ENCODE measurements at places on chromosomes 3 and 15.
A peak's percentile ranks its signal among the peaks of the same experiment; 100 is the strongest.

GRCh38 chr3:11126653-11127052, 27.6 kb upstream of the HRH1 start:
- no peak for DNase-seq

DNA sequence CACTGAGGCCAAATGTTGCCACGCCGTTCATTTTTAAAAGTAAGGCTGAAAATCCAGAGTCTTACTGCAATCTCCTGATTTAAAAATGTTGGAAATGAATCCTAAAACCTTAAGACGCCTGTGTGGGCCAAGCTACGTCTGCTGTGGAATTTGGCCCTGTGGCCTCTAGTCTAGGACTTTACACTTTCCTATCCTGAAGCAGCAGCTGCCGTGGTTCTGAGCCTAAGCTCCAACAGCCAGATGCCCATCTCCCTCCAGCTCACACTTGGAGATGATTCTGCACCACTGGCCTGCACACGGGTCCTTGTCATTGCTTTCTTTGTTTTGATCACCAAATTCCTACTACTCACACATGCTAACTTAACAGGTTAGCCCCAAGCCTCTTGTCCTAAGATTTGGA, 286.4 kb upstream of the LYSMD4 start:
- DNase-seq: no peak

GRCh38 chr3:162769564-162769963, 1273.0 kb downstream of the OTOL1 start:
- no peak for DNase-seq

DNA sequence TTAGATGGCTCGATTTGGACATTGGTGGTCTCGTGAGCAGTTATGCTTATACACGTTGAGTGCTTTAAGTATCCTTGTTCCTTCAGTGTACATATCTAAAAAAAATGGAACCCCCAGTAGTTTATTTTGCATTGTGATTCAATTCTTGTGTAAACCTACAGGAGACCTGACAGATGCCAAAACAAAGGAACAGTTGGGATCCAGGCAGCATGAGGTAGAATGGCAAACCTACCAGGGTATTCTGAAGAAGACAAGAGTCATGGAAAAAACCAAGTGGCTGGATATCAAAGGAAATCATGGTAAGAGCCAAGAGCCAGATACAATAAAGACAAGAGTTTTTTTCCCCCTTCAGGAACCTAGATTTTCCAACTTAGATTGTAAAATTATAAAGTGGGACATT, 2.0 kb downstream of the TMEM62 start:
- DNase-seq: no peak

DNA sequence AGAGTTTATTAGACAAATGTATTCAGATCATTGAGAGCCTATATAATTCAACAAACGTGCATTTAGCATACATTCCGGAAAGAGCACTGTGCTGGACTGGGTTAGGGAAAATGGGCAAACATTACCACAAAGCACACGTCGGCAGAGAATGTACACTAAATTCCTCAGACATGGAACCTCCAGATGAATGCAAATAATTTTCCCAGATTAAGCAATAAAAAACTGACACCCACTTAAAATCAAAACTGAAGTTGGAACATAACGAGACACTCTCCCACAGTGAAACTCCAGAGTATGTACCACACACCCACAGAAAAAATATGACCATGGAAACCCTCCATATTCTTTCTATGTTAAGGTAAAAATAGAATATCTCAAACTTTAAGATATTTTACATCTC, 4.8 kb downstream of the SECISBP2L start:
- no peak for DNase-seq

DNA sequence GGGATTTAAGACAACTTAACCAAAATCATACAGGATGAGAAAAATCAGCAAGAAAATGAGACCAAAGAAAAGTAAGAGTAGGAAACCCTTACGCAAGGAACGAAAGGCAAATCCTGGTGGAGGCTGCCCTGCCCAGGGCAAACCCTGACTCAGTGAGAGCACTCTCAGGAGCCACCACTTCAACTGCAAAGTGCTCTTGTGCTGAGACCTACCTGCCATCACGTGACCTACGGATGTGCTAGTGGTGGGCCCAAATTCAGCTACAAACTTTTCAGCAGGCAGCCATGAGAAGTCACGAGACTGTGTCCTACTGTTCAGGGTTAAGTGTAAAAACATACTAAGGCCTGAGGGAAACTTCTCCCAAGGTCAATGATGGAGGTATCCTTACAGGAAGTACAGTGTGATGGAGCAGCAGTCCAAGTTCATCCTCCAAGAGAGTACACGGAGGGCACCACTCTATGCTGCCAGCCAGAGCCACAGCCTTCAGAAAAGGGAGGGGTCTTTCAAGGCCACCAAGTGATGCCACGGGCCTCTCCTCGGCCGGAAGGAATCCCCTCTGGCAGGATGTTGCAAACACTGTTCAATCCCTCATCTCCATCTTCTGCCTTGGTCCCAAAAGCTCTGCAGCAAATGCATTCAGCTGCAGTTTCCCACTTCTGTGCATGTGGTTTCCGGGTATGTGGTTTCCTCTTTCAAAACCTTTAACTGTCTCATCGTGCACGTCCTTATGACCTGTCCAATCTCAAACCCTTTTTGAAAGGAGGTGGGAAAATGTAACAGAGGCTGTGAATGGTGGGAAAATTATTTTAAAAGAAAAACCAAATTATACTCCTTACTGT, 9.5 kb downstream of the CHSY1 start:
- peak; percentile 41 for DNase-seq

DNA sequence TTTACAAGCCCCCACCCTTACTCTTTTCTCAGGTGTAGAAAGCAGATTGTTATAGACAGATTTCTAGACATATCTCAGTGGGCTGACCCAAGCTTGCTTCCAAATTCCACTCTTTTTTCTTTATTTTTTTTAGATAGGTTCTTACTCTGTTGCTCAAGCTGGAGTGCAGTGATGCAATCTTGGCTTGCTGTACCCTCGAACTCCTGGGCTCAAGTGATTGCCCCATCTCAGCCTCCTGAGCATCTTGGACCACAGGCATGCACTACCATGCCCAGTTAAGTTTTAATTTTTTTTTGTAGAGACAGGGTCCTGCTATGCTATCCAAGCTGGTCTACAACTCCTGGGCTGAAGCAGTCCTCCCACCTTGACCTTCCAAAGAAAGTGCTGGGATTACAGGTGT, 53.5 kb upstream of the ADAMTS9 start:
- peak; percentile 8 for DNase-seq

GRCh38 chr15:48935236-48935635, 28.5 kb downstream of the SHC4 start:
- no peak for DNase-seq

GRCh38 chr15:51497806-51498205, 124.8 kb downstream of the DMXL2 start:
- DNase-seq: peak; percentile 2

GRCh38 chr15:39283531-39283930, 297.3 kb upstream of the THBS1 start:
- DNase-seq: no peak

DNA sequence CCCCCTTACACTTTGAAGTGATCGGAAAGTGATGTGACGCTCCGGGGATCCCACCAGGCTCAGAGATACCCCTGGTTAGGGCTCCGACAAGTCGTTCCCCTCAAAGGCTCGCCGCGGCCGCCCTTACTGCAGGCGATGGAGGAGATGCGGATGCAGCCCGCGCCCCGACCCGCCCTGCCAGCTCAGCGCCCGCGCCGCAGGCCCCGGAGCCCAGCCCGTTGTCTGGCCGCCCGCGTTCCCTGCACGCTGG, 228 bp downstream of the GLT8D1 start:
- DNase-seq: no peak

DNA sequence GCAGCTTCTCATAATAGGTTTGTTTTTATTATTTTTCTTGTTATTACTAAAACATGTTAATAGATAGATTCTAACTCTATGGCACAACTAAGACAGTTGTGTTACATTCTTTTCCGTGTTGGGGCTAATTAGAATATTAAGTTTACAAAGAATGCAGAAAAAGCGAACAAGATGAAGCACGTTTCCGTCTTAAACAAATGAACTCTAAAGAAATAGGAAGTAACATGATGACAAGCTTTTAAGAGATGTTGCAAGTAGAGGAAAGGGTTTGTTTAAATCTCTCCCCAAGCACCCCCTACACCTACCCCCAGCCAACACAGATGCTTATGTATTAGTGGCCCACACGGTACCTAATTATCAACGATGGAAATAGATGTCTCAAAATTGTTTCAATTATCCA, 207.1 kb downstream of the TP63 start:
- DNase-seq: no peak

GRCh38 chr3:187741403-187742350, 3.6 kb downstream of the BCL6 start:
- peak; percentile 70 for DNase-seq

DNA sequence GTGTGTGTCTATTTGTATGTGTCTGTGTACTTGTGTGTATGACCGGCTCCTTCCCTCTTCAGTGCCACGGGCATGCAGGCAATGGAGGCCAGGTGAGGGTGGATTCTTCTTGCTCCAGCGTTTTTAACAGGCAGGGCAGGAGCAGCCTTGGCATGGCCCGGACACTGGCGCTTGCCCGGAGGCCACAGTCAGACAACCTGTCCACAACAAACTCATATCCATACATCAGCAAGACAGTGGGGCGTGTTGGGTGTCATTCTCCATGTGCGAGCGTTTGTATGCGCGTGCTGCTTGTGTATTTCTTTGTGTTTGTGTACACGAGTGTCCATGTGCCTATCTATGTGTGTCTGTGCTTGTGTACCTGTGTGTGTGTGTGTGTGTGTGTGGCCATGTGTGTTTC, 29.8 kb downstream of the PTH1R start:
- DNase-seq: no peak

- peak; percentile 49 for DNase-seq
These were observed 681 bp downstream of the CTDSPL start for GRCh38 chr3:37862219-37862902.

DNA sequence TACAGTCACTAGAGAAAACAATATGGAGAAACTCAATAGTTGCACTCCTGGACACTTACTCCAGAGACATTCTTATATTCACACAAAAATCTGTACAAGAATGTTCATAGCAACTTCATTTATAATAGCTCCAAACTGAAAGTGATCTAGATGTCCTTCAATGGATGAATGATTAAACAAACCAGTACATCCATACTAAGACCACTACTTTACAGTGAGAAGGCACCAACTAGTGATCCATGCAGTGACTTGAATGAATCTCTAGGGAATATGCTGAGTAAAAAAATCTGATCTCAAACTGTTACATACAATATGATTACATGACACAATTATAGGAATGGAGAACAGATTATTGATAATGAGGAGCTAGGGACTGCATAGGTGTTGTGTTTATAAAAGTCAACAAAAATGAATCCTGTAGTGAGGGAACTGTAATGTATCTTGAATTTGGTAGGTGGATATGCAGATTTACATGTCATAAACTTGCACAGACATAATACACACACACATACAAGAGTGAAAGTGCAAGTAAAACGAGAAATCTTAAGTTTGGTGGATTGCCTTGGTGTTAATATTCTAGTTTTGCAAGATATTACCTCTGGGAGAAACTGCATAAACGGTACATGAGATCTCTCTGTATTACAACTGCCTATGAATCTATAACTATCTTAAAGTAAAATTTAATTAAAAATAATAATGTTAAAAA, 85.7 kb downstream of the SPATA16 start:
- no peak for DNase-seq

DNA sequence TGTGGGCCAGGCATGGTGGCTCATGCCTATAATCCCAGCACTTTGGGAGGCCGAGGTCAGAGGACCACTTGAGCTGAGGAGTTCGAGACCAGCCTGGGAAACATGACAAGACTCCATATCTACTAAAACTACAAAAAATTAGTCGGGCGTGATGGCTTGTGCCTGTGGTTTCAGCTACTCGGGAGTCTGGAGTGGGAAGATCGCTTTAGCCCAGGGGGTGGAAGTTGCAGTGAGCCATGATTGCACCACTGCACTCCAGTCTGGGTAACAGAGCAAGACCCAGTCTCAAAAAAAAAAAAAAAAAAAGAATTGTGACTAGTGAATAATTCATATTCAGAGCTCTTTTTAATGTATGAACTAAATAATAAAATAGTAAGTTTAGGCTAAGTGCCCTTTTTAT, 87.8 kb upstream of the TSEN2 start:
- no peak for DNase-seq

GRCh38 chr3:10766049-10766705, 49.9 kb upstream of the SLC6A11 start:
- DNase-seq: no peak

DNA sequence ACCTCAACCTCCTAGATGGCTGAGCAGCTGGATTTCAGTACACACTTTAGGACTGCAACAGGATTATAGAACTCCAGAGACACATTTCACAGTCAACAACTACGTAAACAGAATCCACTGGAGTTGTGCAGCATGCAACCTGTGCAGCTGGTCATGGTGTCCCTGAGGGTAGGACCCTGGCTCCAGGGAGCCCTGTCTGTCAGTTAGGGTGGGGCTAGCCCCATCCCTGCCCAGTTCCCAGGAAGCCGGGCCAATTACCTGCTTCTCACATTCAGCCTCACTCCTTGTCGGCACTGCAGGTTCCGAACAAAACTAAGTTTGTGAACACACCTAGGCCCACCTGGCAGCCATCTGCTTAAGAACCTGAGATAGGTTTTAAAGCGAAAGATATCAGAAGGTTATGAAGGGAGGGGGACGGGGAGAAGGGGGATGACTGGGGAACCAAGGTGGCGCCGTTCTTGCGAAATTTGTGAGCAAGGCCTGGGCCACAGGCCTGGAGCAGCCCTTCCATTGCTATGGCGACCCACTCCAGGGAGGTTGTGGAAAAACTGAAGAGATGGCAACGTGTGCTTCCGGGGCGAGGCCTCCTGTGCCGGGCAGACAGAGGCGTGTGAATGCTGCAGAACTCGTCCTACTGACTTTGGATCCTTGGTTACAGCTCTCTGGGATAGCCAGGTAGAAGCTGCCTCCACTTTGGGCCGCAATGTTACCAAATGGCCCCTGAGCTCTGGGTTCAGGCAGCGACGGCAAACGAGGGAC, 25.3 kb downstream of the ACSBG1 start:
- DNase-seq: no peak

DNA sequence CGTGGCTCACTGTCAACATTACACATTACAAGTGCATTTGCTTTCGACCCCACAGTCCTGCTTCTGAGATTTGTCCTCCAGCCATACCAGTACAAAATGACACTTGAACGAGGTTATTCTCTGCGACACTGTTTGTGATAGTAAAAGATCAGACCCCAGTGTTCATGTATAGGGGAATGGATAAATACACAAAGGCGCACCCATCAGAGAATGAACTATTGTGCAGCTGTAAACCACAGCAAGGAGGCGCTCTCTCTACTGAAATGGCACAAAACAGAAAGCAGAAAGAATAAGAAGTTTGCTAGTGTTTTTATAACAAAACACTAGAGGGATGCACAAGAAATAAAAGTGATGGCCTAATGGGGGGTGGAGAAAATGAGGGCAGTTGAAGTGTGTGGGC, 4.9 kb upstream of the CHSY1 start:
- no peak for DNase-seq

GRCh38 chr3:58952128-58952917, 97.5 kb downstream of the CFAP20DC start:
- peak; percentile 18 for DNase-seq
